ENCODE measurements at places on chromosomes 2 and 18. TPM values are rescaled to one million over a fixed set of nuclear protein-coding genes. Genes with fewer than 3 reads are reported as not detected.

GRCh38 chr2:128841803-128842202, 523.1 kb upstream of the HS6ST1 start:
- no peak for DNase-seq

The ABCA12 gene
- under 0.01 TPM for total RNA-seq

- no peak for DNase-seq
Measured at GRCh38 chr18:44473394-44474066, 207.2 kb upstream of the SETBP1 start.

The MAP3K19 gene
- total RNA-seq, result not detected

- peak; percentile 9 for DNase-seq
Measured at GRCh38 chr2:176496761-176497160, 227.5 kb downstream of the MTX2 start.

DNA sequence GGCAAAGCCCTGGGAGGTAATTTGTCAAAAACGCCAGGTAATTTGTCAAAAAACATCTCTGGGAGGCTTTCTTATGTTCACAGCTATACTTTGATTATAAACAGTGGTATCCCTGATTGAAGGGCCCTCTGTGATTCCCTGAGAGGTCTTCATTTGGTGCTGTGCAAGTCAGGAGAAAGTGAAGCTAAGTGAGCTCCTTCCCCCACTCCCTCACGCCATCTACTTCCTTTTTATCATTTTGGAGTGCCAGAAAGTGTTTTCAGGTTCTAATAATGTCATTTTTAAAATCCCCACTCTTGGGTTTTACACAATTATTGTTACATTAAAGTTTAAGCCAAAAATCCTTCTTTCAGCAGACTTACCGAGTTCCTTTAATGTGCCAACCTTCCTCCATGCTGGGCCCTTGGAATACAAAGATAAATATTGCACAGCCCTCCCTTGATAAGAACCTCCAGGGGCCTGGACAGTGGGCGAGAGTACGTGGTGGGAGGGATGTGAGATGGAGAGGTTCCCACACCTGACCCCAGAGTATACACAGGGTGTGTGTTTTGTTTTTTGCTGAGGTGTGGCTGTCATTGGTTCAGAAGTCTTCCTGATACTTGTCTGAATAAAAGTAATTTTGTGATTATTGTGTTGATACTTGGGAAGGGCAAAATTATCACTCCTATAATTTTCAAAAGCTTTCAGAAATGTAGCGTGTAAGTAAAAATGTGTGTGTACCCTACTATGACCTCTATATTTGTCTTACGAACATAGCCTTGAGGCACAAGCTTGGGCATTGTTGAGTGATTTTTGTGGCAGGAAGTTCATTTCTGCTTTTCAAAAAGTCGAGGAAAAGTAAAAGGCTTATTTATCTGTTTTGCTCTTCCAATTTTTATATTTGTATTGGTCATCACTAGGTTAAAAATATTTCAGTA, 8.2 kb downstream of the MAPRE2 start:
- no peak for DNase-seq

- no peak for DNase-seq
Measured at GRCh38 chr2:54687595-54688152, 35.8 kb upstream of the EML6 start.

The PPM1G gene
- total RNA-seq, result 78.8 TPM

- no peak for DNase-seq
Measured at GRCh38 chr2:7452110-7452876, 535.1 kb downstream of the RNF144A start.

The FRZB gene
- 0.79 TPM for total RNA-seq

The CD28 gene
- 0.20 TPM for total RNA-seq

The LAMA1 gene
- total RNA-seq, result 0.20 TPM

GRCh38 chr2:162243294-162243693, at the start of gene FAP:
Gene FAP (minus strand): TSS chr2:162243445. CDS start chr2:162243327, 118 bp downstream.
- DNase-seq, result no peak

GRCh38 chr2:167844714-167845530, 402.5 kb downstream of the STK39 start:
- DNase-seq, result no peak

The PROKR1 gene
- total RNA-seq, result not detected

The LNPK gene
- 5.2 TPM for total RNA-seq

DNA sequence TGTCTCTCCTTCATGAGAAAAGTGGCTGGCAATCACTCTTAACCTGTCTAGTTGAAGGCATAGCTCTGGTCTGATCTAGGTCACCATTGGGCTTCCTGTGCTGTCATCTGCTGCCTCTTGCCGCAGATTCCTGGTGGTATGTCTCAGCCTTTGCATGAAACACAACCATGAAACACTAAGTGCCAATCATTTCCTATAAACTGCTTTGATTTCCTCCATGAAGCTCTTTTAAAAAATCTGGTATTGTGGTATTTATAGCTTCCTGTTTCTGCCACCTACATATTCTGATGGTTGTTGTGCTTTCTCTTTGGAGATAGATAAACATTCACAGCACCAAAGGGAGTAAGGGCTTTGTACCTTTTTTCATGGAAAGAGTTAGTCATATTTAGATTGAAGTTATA, 120.0 kb upstream of the EPC2 start:
- peak; percentile 47 for DNase-seq

DNA sequence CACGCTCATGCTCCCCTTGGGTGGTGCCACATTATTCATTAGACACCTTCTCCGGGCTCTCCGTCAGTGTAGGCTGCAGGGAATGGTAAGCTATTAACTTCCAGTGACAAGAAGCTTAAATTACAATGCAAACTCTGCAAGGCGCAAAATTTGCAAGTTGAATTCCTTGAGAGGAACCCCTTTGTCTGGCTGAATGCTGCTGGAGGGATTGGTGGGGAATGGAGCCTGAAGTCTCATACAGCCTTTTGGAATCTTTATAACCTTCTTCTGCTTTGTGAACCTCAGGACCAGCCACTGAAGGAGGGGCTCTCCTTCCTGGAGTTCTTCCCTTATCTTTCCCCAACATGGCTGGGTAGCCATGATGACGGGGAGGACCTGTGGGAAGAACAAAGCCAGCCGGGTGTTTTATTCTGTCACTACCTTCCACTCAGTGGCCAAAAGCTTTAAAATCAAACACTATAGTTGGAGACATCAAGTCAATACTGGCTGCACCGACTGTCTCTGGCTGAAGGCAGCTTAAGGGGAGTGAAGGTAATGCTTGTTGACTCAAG, 220.9 kb upstream of the EPHA4 start:
- no peak for DNase-seq

- no peak for DNase-seq
Measured at GRCh38 chr2:217160103-217160743, 300.4 kb upstream of the TNP1 start.

- DNase-seq, result peak; percentile 81
Measured at GRCh38 chr2:240921311-240921994, 15.3 kb downstream of the CROCC2 start.

The ANKRD44 gene
- 1.6 TPM for total RNA-seq

The PDE11A gene
- not detected for total RNA-seq

The SLC9A4 gene
- not detected for total RNA-seq

The NYAP2 gene
- total RNA-seq, result not detected

GRCh38 chr2:9278439-9278838, 71.8 kb downstream of the ASAP2 start:
- DNase-seq, result no peak

GRCh38 chr2:46074501-46074900, 222.7 kb upstream of the EPAS1 start:
- no peak for DNase-seq

The COL5A2 gene
- total RNA-seq, result 36.5 TPM

DNA sequence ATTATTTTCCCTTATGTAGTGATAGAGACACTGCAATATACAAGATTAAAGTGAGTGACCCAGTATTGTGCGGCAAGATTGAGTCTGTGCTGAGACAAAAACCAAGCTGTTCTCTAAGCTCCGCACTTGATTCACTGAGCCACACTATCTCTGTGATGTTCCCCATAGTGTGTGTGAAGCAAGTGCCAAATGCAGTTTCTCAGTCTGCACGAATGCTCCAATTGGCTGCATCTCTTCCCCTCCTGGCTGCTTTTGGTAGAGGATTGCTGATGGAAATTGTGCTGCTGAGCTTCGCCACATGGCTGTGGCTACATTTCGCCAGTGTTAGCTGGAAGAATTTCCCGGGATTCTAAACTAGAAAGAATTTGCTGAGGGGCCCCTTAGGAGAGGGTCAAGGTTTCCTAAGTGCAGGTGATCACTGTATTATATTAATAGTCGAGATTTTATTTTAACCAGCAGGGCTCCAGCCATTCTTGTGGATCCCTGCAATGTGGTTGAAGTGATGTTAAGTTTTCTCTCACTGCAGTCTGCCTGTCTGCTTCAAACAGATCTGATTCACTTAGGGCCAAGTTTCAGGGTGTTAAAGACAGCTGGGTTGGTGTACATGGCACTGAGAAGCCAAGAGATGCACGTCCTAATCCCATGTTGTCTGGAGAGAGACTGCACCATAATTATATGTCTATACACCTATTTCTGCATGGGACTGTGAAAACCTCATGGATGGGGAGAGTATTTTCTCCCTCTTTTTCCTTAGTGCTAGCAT, 317.2 kb downstream of the DCC start:
- DNase-seq, result no peak

Data from lung microvascular endothelial cell (primary cell).